CD4-positive, alpha-beta T cell (primary cell): ENCODE measurements at places on chromosomes 4 and X. TPM values are rescaled to one million over a fixed set of nuclear protein-coding genes. Genes with fewer than 3 reads are reported as not detected.

Gene BMP3
- total RNA-seq = not detected

Gene TKTL2
- not detected for total RNA-seq

Gene GPC4
- not detected for total RNA-seq

Gene PNMA5
- total RNA-seq = not detected

Gene POU3F4
- total RNA-seq = not detected

Gene FANCB
- total RNA-seq = 1.5 TPM

Gene TRPC3
- total RNA-seq = not detected

Gene DIPK2B
- not detected for total RNA-seq

Gene TEX13C
- not detected for total RNA-seq

Gene MYL5
- total RNA-seq = 25.3 TPM

Gene SPP1
- total RNA-seq = not detected

Gene DUSP9
- total RNA-seq = not detected

Gene SLC6A14
- not detected for total RNA-seq

Gene FAM9B
- not detected for total RNA-seq

Gene MTNR1A
- not detected for total RNA-seq

Gene TCP11X2
- total RNA-seq = not detected

Gene KCND1
- 2.7 TPM for total RNA-seq

Gene TBX22
- not detected for total RNA-seq

Gene CTAG1A
- total RNA-seq = not detected
